Fibroblast of upper back skin (primary cell): ENCODE measurements at places on chromosomes 6 and 20.

DNA sequence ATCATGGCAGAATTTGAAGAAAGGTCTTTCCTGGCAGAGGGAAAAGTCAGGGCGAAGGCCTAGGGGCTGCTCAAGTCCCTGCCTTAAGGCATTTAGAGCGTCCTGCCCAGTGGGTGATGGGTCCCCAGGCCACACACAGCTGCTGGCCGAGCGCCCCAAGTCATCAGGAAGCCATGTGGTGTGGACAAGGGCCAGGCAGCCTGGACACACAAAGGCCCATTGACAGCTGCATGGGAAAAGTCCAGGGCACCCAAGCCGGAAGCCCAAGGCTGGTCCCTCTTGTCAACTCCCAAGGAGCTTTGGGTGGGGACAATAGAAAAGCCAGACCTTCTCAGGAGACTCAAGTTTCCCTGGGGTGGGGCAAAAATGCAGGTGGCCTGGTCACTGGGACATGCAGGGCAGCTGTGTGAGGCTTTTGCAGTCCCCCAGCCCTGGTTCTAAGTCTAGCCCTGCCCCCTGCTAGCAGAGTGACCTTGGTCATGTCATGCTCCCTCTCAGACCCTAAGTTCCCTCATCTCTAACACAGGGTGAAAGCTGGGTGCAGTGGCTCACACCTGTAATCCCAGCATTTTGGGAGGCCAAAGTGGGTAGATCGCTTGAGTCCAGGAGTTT lies 44.3 kb upstream of the PTGIS start:
- DNase-seq, result no peak

GRCh38 chr20:59217173-59217572 lies 53.6 kb downstream of the ZNF831 start:
- DNase-seq, result no peak

DNA sequence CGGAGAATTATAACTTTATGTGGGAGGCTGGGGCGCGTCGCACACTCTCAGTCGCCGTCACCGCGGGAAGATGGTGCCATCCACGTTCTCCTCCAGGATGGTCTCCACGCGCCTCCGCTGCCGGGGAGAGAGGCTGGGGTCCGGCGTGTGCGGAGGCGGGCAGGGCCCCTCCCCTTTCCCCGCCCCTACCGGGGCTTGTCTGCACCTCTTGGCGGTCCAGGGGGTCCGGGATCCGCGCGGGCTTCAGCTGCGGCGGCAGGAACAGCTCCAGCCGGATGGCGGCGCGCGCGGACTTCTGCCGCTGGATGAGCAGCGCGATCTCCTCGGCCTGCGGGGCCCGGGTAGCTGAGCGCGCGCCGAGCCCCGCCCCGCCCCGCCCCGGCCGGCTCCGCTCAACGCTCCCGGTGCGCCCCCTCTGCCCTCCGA lies 807 bp downstream of the LKAAEAR1 start:
- DNase-seq, result peak; percentile 59

GRCh38 chr6:159695984-159696383 lies 2.9 kb upstream of the SOD2 start:
- DNase-seq, result peak; percentile 72

DNA sequence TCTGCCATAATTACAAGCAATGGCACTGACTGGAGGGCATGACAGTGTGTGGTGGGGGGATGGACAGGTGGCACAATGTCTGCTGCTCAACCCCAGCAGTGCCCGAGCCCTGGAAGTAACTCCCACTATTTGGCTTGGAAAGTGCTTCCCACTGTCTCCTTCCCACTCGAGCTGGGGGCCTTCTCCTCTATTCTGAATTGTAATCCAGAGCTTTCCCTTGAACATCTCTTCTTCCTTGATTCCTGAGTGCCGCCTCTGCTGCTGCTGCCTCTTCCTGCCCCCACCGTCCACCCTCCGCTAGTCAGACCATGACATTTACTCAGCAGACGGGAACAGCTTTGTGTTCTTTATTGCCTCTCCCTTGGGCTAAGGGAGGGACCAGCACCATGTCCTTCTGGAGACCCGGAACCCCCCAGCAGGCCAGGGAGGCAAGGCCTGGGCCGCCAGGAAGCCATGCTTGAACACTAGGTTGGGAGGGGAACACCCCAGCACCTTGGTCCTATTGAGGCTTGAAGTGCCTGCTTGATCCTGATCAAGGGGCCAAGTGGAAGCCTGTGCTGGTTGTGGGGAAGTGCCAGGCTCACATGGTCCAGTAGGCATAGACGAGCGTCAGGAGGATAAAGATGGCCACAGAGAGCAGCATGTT lies 17.0 kb downstream of the CCDC167 start:
- no peak for DNase-seq

DNA sequence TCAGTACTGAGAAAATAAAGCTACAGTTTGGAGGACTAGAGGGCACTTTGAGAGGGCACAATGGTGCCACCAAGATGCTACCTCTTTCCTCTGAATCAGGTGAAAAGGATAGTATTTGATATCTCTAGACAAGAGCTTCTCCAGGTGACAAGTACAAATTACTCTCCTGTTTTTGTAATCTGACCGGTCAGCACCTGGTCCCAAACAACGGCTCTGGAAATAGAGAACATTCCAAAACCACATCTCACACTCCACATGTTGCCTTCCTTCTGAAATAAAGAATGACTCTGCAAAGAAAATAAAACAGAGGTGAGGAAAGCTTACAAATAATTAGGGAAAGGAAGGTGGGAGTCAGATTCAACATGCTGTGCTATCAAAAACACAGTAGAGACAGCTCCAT lies 51.3 kb upstream of the CITED2 start:
- DNase-seq, result no peak

DNA sequence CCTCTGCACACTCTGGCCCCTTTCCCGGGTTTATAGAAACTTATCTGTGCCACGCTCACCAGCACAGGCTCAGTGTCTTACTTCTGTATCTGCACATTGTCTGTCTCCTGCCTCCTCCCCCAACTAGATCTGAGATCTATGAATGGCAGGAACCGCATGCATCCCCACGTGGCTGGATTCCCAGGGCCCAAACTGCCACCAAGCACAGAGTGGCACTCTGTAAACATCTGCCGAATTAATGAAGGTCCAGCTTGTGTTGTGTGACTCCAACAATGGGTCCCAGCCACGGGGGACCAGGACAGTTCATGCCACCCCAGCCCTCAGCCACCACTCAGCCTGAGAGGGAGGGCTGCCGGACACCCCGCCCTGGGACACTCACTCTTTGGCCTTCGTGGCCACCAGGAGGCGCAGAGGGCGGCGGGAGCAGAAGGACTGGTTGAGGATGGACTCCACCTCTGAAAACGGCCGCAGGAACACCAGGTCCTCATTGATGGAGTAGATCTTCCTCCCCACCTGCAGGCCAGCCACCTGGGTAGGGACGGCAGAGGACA lies 171.1 kb downstream of the PREX1 start:
- DNase-seq, result no peak

GRCh38 chr20:25025986-25026605 lies 31.8 kb downstream of the ACSS1 start:
- no peak for DNase-seq

- no peak for DNase-seq
These were observed 14.2 kb downstream of the COL19A1 start for GRCh38 chr6:69880601-69881000.

DNA sequence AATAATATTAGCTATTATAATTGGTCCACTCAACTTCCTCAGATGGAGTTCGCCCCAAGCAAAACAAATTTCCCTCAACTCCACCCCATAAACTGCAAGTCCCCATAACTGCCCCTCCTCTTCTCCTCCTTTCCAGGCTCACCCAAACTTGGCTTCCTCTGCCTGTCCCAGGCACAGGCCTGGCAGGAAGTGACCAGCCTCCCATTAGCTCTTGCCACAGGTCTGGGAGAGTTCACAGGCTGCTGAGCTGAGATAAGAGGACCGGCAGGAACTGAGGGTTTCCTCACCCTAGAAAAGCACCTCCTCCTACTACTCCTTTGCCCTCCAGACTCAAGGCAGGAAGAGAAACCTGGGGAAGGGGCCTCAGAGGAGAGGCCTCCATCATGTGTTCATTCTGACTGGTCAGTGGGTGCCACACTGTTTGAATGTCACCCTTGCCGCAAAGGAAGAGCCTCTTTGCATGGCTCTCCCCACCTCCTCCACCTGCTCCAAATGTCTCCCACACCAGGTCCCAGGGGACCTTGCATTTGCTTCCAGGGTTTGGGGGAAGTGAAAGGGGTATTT lies 24.5 kb upstream of the SMIM29 start:
- no peak for DNase-seq

DNA sequence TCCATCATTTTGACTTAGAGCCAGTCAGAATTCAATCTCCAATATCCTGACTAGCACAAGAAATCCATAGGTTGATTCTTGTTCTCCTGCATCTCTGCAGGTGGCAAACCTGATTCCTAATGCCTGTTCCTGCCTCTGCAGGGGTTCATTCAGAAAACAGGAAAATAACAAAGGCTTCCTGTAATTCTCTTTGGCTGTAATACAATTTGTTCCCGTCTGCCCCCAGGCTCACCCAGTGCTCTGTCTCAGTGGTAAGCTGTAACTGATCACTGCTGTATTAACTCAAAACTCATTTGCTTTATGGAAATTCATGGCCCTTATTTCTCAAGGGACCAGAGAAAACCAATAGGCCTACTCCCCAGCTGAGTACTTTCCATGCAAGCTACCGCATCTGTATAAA lies 88.6 kb downstream of the OPRM1 start:
- DNase-seq, result no peak

DNA sequence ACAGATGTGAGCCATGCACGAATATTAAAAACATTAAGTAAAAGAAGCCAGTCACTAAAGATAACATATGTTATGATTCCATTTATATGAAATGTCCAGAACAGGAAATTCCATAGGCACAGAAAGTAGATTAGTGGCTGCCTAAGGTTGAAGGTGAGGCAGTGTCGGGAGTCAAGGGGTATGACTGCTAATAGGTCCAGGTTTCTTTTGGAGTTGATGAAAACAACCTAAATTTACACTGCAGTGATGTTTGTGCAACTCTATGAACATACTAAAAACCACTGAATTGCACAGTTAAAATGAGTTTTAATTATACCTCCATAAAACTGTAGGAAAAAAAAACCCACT lies 14.4 kb downstream of the SRPK1 start:
- no peak for DNase-seq

GRCh38 chr20:8330319-8330784 lies 198.3 kb downstream of the PLCB1 start:
- no peak for DNase-seq

GRCh38 chr6:30834646-30835045 lies 49.7 kb upstream of the DDR1 start:
- DNase-seq, result no peak

GRCh38 chr20:47024461-47024937 lies 129.9 kb downstream of the EYA2 start:
- DNase-seq, result peak; percentile 12

DNA sequence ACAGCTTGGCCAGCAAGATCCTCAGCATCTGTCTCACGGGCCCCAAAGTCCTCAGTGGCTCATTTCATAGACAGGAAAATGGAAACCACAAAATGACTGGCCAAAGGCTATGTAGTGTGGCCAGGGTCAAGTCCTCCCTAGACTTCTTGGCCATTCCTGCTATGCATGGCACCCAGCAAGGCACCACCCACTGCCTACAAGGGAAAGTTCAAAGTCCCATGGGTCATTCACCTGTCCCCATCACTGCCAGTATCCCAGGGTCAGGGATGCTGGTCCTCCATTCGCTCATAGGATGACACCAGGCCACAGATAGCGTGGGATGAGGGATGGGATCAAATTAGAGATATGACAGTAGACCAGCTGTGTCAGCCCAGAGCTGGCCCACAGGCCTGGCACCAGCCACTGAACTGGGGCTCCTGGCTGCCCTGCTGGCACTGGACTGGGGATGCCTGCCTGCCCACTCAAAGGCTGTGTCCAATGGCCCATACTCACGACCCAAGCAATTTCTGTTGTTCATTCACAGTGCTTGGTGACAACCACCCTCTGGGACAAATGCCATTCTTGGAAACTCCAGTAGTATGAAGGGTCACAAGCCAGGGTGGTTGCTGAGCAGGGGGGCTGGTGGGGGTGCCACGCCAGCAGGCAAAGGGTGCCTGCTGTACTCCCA lies 11.6 kb downstream of the ADISSP start:
- no peak for DNase-seq

DNA sequence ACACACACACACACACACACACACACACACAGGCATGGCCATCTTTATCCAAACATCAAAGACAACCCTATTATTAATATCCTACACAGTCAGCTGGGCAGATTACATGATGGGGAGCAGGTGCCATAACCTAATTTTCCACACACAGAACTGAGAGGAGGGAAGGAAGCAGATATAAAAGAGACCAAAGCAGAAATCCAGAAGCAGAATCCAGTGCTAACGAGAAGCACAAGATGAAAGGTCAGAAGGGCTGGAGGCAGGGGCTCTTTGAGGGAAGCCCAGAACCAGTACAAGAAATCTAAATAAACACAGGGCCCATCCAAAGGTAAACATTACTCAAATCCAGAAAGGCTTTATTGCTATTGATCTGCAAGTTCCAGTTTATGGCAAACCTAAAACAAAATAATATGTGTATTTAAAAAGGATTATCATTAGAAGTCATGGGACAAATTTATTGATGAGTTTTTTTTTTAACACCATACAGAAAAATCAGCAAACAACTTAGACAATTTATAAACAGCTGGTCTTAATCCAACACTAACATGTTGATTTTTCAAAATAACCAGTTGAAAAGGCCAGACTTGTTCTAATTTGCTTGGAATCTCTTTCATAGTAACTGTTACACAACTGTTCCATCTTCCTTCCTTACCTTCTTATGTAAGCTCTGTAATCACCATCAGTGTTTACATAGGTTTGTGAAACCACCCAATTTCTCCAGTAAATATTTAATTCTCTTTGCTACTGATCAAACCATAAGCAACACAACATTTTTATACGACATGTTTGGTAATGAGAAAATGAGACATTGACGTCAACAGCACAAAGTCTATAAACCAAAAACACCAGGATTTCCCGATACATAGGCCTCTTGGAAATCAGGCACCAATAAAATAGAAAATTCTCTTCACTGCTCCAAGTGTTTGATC lies 34.2 kb downstream of the SLC23A2 start:
- no peak for DNase-seq

GRCh38 chr6:20875369-20875963 lies 341.2 kb downstream of the CDKAL1 start:
- DNase-seq, result peak; percentile 46

DNA sequence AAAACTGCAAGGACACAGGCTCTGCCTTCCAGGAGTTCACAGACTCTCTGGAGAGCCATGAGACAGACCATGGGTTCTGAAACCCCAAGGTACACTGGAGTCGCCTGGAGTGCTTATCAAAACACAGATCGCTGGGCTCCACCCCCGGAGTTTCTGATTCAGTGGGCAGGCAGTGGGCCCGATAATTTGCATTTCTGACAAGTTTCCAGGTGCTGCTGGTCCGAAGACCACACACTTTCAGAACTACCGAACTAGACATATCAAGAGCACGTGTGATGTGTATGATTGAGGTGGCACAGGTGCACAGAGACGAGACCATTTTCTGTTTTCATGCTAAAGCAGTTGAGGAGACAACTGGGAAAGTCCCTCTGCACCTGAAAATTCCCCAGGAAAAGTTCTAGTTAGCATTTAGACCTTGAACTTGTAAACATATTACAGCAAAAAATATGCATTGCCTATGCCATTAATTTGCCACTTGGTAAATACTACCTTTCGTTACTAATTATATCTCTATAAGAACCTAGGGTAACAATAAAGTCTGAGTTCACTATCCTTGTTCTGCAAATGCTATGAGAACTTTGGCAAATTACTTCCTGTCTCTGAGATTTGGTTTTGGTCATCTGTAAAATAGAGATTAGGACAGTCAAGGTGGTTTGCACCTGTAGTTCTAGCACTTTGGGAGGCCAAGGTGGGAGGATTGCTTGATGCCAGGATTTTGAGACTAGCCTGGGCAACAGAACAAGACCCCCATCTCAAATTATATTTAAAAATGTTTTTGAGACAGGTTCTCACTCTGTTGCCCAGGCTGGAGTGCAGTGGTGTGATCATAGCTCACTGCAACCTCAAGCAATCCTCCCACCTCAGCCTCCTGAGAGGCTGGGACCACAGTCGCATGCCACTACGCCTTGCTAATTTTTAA lies 14.3 kb upstream of the PIM1 start:
- no peak for DNase-seq
